Esophagus squamous epithelium (tissue), 5 donors: ENCODE measurements at places on chromosomes 16 and 17.

DNA sequence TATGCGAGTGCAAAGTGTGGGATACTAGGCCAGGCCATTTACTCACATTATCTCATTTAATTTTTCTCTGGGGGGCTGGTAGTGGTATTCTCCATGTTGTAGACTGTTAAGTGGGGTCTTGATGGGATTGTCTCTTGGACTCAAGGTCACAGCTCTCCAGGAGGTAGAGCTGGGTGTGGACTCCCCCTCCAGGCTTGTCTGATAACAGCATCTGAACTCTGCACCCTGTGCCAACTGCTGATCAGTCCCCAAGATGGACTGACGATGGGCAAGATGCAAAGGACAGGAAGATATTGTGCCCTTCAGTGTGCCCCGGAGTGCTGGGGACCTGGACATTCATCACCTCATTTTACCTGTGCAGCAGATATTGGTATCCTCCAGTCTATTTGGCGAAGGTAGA, 147.8 kb downstream of the MSI2 start:
- H3K27ac ChIP-seq: no peak overlapping the region
- no peak for DNase-seq
- no peaks in the 10 kb centered on the region for H3K27me3 ChIP-seq
- H3K36me3 ChIP-seq: no peaks in the 10 kb centered on the region
- no peaks in the 10 kb centered on the region for H3K4me1 ChIP-seq

GRCh38 chr16:13992322-13992721, 72.4 kb downstream of the ERCC4 start:
- no peaks in the 10 kb centered on the region for H3K36me3 ChIP-seq
- no peak for DNase-seq
- no peak overlapping the region for H3K27ac ChIP-seq
- no peaks in the 10 kb centered on the region for H3K27me3 ChIP-seq
- H3K4me3 ChIP-seq: no peak overlapping the region

- DNase-seq: no peak
- H3K36me3 ChIP-seq: no peaks in the 10 kb centered on the region
- H3K4me1 ChIP-seq: peaks cover 6% of the 10 kb centered on the region
- no peak overlapping the region for H3K4me3 ChIP-seq
- no peak overlapping the region for H3K27ac ChIP-seq
Measured at GRCh38 chr17:14352136-14352535, 51.3 kb downstream of the HS3ST3B1 start.

GRCh38 chr17:13268791-13269595, 251.2 kb upstream of the ELAC2 start:
- H3K27ac ChIP-seq: no peak overlapping the region
- no peaks in the 10 kb centered on the region for H3K36me3 ChIP-seq
- DNase-seq: no peak
- H3K27me3 ChIP-seq: no peaks in the 10 kb centered on the region
- no peaks in the 10 kb centered on the region for H3K4me1 ChIP-seq

DNA sequence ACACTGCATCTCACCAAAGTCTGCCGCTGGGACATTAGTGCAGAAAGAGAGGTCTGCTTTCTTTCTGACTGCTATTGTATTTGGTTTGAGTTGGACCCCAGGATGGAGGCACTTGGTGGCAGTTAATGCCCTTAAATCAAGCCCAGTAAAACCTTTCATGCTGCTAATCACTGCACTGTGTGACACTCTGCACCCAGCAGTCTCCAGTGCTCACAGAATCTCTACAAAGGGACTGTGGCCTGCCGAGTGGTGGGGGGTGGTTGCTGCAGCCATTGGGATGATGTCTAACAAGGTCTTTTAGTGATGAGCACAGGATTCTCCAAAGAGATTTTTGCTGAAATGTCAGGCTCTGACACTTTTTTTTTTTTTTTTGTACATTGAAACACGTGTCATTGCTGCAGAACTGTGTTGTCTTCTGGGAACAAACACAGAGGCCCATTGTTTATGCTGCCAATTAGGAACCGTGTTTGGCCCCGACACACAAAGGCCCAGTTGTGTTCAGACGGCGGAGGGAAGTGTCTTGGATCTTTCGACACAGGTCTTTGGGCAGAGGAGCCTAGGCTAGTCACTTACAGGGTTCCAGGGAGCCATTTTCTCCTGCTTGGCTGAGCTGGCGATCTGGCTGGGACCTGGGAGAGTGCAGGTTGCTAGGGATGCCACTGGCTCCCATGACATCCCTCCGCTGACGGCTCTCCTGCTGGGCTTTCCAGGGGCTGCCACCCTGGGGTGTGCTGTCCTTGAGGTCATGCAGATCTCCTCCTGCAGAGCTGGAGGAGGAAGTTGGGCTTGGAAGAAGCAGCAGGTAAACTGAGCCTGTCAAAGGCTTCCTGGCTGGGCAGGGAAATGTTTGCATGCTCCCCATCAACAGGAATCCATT, 16.2 kb upstream of the TNRC6C start:
- no peaks in the 10 kb centered on the region for H3K4me1 ChIP-seq
- H3K27ac ChIP-seq: no peak overlapping the region
- no peak overlapping the region for H3K4me3 ChIP-seq
- no peaks in the 10 kb centered on the region for H3K36me3 ChIP-seq
- no peaks in the 10 kb centered on the region for H3K27me3 ChIP-seq
- no peak for DNase-seq

DNA sequence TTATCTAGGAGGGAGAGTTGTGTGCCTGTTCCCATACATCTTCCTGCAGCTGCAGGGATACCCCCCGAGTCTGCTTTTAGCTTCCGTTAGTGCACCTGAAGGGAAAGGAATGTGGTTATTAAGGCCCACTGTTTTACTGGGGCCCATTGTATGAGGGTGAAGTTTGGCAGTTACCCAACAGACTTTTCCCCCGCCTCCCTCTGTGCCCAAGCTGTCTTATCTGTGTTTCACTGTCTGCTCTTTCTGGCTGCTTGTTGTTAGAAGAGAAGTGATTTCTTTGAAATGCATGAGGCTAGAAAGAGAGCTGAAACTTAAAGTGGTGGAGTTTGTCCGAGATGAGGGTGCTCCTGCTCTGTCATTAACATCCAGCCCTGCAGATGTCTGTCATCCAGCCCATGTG, 7.4 kb upstream of the OR1A2 start:
- H3K4me1 ChIP-seq: no peaks in the 10 kb centered on the region
- H3K27me3 ChIP-seq: no peaks in the 10 kb centered on the region
- H3K27ac ChIP-seq: no peak overlapping the region
- H3K4me3 ChIP-seq: no peak overlapping the region
- no peak for DNase-seq
- H3K36me3 ChIP-seq: no peaks in the 10 kb centered on the region

DNA sequence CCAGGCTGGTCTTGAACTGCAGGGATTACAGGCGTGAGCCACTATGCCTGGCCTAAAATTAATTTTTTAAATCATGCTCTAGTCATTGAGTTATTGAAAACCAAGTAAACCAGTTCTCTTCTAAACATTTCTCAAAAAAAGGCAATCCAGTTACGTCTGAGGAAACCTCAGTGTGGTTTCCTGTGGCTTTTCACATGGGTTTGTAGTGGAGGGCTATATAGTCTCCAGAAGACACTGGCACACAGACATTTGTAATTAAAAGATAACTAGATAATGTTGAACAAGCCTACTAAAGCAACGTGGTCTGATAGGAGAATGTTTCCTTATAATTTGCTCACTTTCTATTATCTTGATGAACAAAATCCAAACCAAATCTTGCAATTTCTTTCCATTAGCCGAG, 5.2 kb upstream of the TOB1 start:
- H3K4me1 ChIP-seq: no peaks in the 10 kb centered on the region
- H3K27ac ChIP-seq: no peak overlapping the region
- no peaks in the 10 kb centered on the region for H3K36me3 ChIP-seq
- no peaks in the 10 kb centered on the region for H3K27me3 ChIP-seq
- H3K4me3 ChIP-seq: no peak overlapping the region
- no peak for DNase-seq

- DNase-seq: peak; percentile 86
- H3K4me3 ChIP-seq: peak overlapping the region; percentile 60
- H3K4me1 ChIP-seq: peaks cover 33% of the 10 kb centered on the region
Measured at GRCh38 chr17:44006598-44007345, 2.4 kb downstream of the NAGS start.

DNA sequence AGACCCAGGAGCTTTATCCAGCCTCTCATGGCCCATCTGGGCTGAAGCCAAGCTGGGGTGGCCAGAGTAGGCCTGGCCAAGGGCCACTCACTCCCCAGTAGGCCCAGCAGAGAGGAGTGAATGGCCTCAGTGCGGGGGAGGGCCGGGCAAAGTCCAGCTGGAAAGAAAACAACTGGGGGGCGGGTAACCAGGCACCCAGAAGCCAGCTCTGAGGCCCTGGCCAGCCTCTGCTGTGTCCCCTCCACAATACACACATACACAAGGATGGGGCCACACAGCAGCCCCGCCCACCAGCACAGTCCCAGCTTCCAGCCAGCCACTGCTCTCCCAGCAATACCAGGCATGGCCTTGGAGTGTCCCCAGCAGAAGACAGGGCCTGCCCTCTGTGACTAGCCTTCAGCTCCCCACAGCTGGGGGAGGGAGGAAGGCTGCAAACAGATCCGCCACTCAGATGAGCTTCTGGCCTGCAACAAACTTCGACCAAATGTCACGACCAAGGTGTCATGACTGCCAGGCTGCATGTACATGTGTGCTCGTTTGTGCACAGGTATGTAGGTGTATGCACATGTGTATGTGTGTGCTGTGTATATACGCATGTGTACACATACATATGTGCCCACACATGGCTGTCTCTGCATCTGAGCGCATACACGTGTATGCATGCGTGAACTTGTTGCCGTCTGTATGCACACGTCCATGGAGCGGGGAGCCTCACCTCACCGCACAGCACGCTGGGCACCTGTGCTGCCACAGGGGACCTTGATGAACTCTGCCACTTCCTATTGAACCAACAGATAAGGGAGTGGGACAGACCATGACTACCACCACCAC, 5.0 kb downstream of the CARHSP1 start:
- H3K4me1 ChIP-seq: peaks cover 75% of the 10 kb centered on the region
- no peaks in the 10 kb centered on the region for H3K27me3 ChIP-seq
- DNase-seq: no peak
- H3K27ac ChIP-seq: peak overlapping the region; percentile 52
- no peak overlapping the region for H3K4me3 ChIP-seq

DNA sequence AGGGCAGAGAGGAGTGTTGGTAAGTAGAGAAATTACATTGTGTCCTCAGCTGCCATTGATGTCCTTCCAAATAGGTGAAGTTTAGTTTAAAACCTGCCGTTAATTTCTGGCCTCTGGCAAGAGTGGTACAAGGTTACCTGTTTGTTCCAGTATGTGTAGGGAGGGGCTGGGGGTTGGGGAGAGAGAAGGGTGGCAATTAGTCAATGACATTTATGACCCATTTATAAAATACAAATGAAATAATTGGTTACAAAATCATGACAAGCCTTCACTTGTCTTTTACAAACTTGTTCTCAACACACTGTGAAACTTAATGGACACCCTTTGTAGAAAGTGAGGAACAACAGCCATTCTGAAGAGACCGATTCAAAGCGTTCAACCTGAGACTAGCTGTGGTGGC, 281.0 kb downstream of the FTO start:
- H3K4me3 ChIP-seq: no peak overlapping the region
- H3K27me3 ChIP-seq: no peaks in the 10 kb centered on the region
- peaks cover 63% of the 10 kb centered on the region for H3K4me1 ChIP-seq
- DNase-seq: no peak
- H3K36me3 ChIP-seq: no peaks in the 10 kb centered on the region

DNA sequence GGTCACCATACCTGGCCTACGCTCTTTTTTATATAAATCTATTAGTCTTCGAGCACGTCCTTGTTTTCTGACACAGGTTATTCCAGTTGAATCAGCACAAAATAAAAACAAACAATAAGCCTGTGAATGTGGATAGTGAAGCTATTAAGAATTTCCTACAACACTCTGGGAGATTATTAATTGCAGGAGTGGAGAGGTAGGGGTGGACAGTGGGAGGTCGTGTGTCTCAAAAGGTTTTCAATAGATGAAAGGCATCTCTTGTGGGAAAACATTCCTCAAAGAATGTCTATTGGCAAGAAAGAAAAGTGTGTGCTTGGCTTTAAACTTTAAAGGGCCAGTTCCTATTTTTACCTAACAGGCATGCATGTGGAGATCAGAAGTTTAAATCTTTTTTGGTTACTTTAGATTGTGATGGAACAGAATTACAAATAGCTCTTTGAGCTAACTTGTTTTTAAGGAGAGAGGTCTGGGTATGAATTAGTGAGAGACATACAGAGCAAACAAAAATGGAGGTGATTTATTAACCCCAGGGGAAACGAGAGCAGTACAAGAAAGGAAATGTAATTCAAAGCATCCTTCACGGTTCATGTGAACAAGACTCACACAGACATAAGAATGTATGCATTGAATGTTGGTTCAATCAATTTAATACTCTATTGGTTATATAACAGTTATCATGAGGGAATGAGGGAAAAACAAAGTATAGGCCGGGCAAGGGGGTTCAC, 9.0 kb downstream of the SMYD4 start:
- no peak overlapping the region for H3K27ac ChIP-seq
- no peak overlapping the region for H3K4me3 ChIP-seq
- no peak for DNase-seq
- H3K27me3 ChIP-seq: no peaks in the 10 kb centered on the region

- H3K4me3 ChIP-seq: no peak overlapping the region
- H3K27me3 ChIP-seq: no peaks in the 10 kb centered on the region
Measured at GRCh38 chr16:69346683-69347082, 4.9 kb downstream of the TMED6 start.

DNA sequence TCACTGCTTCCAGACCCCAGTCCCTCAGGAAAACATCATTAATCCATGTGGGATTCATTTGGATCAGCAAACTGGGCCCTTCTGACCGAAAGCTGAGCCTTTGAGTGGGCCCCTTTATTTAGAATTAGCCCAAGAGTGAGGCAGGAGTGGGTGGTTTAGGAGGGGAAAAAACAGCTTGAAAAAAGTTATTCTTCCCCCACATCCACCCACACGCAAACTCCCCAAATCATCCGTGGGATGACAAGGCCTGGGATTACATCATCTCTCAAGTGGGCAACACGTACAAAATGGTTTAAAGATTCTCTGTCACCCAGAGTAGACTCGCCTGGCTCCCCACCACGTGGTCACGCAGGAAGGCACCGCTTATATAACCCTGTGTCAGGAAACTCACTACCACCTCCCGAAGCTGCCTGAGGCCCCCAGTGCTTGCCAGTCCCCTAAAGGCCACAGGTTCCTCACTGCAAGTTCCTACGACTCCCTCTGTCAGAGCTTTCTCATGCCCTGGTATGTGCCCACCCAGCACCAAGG, 27.6 kb downstream of the GSG1L start:
- no peak overlapping the region for H3K27ac ChIP-seq
- H3K4me1 ChIP-seq: no peaks in the 10 kb centered on the region
- H3K36me3 ChIP-seq: no peaks in the 10 kb centered on the region
- H3K27me3 ChIP-seq: no peaks in the 10 kb centered on the region
- no peak overlapping the region for H3K4me3 ChIP-seq
- DNase-seq: no peak

DNA sequence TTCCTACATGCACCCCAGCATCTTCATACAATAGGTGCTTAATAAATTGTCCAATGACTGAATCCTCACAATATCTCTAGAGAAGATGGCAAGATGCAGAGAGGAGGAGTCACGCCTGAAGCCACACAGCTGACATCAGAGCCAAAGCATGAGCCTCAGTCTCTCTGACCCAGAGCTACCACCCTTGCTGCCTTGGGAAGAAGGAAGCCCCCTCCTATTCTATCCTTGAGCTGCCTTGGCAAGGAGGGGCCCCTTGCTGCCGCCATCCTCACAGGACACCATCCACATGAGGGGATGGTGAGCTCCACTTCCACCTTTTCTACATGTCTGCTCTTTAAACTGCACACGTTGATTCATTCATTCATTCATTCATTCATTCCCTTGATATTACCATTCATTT, 37.0 kb upstream of the C16orf78 start:
- no peaks in the 10 kb centered on the region for H3K36me3 ChIP-seq
- H3K27ac ChIP-seq: no peak overlapping the region
- no peak for DNase-seq
- H3K27me3 ChIP-seq: peaks cover 34% of the 10 kb centered on the region
- no peaks in the 10 kb centered on the region for H3K4me1 ChIP-seq
